ENCODE measurements at places on chromosomes 16 and 17.

DNA sequence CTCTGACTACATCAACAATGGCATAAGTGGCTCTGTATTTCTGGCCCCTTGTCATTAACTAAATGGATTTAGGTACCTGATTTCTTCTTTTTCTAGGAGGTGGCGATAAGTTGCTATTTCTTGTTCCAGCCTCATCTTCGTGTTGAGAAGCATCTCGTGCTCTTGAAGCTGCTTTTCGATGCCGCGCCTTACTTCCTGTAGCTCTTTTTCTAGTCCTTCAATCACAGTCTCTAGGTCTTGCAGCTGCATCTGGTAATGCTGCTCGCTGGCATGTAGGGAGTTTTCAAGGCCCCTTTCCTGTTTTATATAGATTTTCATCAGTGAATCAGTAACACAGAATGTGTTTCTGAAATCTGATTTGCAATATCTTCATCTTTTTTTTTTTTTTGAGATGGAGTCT is 5.1 kb downstream of the KRT222 start:
- no peak for DNase-seq

GRCh38 chr17:36506249-36506826 is 19.9 kb downstream of the ZNHIT3 start:
- DNase-seq: no peak

DNA sequence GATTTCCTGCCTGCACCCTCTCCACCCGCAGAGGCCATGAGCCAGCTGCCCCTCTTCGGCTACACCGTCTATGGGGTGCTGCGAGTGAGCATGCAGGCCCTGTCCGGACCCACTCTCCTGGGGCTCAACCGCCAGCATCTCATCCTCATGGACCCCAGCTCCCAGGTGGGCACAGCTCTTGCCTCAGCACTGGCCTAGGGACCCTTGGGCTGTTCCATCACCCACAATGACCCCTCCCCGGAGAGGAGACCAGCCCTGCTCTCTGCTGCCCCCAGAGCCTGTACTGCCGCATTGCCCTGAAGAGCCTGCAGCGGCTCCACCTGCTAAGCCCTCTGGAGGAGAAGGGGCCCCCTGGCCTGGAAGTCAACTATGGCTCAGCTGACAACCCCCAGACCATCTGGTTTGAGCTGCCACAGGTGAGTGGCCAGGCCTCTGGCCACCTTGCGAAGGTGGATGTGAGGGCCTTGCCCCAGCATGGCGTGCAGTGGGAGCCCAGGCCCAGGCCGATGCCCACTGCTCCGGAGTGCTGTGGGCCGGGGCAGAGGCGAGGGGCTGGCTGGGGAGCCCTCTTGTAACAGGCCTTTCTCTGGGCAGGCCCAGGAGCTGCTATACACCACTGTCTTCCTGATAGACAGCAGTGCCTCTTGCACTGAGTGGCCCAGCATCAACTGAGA is 7.3 kb upstream of the SMIM5 start:
- peak; percentile 38 for DNase-seq

- DNase-seq: no peak
Observed at GRCh38 chr17:10633738-10634379, 23.2 kb downstream of the MYH3 start.

GRCh38 chr17:72467841-72468653 is 347.2 kb downstream of the SOX9 start:
- DNase-seq: peak; percentile 21

DNA sequence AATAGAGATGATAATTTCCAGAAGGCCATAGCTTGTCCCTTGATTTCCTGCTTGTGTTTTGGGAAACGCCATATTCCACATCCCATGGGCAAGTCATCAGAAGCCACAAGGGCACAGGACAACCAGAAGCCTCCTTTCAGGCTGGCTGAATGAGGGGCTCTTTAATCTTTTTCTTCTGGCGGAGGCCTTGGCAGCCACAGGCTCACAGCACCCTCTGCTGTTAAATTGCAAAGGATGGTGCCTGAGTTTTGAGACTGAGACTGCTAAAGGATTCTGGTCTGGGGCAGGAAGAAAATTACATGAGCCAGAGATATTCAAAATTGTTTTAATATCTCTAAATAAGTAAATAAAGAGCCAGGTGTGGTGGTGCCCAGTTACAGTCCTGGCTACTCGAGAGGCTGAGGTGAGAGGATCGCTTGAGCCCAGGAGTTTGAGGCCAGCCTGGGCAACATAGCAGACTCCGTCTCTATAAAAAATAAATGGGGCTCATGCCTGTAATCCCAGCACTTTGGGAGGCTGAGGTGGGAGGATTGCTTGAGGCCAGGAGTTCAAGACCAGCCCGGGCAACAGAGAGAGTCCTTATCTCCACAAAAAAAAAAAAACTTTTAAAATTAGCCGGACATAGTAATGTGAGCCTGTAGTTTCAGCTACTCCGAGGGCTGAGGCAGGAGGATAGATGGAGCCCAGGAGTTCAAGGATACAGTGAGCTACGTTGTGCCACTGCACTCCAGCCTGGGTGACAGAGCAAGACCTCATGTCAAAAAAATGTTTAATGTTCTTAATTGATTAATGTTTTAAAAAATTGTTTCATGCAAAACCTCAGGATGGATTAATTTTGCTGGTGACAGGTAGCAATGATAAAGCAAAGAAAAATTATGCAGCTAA is 26.3 kb downstream of the AARSD1 start:
- DNase-seq: peak; percentile 54

GRCh38 chr17:56213031-56213430 is 59.8 kb downstream of the ANKFN1 start:
- no peak for DNase-seq

- DNase-seq: no peak
Observed at GRCh38 chr17:77889135-77889505, 69.4 kb upstream of the TNRC6C start.

- no peak for DNase-seq
Observed at GRCh38 chr16:51111759-51112158, 39.3 kb downstream of the SALL1 start.

GRCh38 chr16:67207249-67208091 is 8.5 kb downstream of the ELMO3 start:
- DNase-seq: no peak

DNA sequence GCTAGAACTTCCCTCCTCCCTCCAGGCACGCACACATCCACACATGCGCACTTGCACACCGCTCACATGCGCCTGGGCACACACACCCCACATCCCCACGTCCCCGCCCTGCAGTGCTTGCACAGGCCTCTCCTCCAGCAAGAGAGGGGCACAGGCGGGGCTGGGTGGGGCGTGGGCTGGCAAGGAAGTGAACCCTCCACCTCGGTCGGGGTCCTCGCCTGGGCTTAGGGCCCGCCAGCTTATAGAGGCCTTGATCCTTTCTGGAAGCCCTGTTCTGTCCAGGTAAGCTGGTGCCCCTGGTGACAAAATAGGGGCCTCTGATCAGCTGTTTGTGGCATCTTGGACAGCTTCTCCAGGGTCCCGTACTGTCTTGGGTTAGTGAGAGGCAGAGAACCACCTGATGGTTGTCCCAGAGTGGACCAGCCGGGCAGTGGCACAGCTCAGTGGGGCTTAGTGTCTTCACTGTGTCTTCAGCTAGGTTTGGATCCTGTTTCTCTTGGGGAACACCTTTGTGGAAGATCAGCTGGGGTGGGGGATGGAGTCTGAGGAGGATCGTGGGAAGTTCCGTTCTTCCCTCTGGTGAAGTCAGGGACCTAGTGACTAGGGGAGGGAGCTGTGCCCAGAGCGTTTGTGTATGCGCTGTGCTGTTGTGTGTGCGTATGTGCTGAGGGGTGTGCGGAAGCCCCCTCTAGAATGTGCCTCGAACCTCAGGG is 12.1 kb downstream of the TBX4 start:
- DNase-seq: no peak

GRCh38 chr17:39635614-39636176 is 1.2 kb upstream of the STARD3 start:
- no peak for DNase-seq

DNA sequence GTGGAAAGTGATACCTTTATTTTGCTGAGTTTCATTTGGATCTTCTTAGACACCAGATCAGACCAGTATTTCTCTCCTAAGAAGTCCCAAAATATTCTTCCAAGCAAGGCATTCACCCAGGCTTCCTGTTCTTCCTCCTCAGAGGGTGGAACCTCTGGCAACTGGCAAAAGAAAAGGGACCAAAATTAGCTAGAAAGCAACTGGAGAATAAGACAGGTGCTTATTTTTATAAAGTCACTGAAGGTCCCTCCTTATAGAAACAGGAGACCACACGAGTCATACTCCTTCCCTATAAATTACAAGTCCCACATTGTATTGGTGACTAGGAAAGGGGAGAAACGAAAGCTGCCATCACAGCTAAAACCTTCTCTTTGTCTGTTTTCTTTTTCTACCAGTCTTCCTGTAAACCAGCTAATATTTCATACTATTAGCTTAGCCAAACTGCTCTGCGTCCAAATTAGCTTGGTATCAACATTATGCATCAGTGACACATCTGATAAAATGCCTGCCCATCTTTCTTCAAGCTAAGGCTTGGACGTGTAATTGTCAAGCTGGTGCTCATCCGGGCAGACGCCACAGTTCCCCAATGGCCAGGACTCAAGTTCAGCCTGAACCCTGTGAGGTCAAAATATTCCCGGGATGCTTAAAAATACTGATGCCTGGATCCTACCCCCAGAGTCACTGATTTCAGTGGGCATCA is 47.5 kb upstream of the ERN1 start:
- DNase-seq: no peak

GRCh38 chr17:21013983-21014382 is 28.8 kb downstream of the USP22 start:
- DNase-seq: no peak

DNA sequence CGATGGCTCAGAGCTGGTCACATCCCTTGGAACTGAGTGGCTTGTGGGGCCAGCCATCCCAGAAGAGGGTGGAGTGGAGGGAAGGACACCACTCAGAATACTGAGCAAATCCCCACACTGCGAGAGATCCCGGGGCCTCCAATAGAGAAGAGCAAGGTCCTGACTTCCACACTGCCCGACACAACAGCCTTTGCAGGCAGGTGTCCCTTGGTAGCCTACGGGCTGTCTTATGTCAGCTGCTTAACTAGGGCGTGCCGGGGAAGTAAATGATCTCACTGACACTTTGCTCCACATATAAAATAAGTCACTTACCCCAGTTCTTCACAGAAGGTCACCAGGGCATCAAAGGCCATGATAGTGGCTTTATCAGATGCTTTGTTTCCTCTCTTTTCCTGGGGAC is 16.1 kb downstream of the RECQL5 start:
- no peak for DNase-seq

GRCh38 chr16:88721236-88721635 is 14.9 kb downstream of the CTU2 start:
- DNase-seq: no peak

DNA sequence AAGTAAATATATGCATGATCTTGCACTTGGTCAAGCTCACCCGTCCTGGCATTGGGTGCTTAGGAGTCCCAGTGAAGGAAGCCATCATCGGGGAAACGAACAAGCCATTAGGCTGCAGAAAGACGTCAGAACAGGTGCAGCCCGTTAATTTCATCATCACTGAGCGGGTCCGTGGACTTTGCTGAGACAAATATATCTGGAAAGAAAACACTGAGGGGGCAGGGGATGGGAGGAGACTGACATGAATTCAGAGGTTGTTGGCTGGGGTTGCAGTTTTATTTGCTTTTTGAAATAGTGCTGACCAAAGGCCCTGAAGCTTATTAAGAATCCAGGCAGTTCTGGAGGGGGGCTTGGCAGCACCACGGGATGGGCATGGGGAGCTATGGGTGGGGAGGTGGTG is 207.2 kb downstream of the ENGASE start:
- no peak for DNase-seq

DNA sequence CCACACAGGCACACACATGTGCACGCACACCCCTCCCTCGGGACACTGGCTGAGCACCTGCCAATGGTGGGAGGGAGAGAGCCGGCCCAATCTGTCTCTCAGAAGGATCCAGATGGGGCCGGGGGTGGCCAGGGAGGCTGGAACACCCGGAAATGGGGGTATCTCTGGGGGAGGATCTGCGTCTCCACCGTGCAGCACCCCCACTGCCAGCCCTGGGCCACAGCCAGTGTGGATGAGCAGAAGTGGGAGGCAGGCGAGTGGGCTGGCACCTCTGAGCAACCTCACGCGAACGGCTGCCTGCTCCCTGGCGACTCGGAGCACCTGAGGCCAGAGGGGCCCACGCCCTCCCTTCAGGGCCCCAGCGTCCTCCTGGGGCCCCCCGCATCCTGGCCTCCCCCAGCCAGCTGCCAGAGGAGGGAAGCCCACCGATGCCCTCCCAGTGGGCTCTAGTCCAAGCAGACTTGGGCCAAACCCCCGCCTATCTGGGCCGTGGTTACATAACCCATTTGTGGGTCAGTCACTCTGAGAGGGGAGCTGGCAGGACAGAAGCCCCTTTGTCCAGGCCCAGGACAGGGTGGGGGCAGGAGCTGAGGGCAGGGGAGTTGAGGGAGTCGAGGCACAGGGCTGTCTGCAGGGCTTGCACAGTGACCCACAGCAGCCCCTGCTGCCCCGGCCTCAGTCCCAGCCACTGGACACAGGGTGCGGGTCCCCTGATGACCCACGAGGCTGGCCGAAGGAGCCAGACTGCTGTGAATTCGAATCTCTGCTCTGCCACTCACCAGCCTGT is 5.6 kb downstream of the CASKIN1 start:
- DNase-seq: no peak

- no peak for DNase-seq
Observed at GRCh38 chr16:79628988-79629387, 28.5 kb upstream of the MAF start.

GRCh38 chr16:73142053-73142854 is 94.3 kb upstream of the ZFHX3 start:
- no peak for DNase-seq

DNA sequence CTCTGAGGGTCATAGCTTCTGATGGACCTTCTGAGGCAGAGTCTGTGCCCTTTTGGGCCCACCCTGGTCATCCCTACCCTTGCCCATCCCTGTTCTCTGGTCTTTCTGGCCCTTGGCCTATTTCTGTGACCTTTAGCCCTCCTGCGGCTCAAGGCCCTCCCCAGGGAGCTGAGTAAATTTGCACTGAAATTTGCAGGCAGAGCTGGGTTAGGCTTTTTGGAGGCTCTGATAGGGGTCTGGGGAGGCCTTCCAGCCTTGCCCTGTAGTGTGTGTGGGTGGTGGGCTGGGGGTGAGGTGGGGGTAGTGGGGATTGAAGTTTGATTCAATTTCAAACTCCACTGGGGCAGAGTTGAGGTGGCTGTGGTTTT is 17.8 kb downstream of the RARA start:
- no peak for DNase-seq

GRCh38 chr17:58730937-58731336 is 24.7 kb upstream of the PPM1E start:
- DNase-seq: no peak

- DNase-seq: no peak
Observed at GRCh38 chr16:55189682-55190636, 134.0 kb upstream of the IRX6 start.

DNA sequence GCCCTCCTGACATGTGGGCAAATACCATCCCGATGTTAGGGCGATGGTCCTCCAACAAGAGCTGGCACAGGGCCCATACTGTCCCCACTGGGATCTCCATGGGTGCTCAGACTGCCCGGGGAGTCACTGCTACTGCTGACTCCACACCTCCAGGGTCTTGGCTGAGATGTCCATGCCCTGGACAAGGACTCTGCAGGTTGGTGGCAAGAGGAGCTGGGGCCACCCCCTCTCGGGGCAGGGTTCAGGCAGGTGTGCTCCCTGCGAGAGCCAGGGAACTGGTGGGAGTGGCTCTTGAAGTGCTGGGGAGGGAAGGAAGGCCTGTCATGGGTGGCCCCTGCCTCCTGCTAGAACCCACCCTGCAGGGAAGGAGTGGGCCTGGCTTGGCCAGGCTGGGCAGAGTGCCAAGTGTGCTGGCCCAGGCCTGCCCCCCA is 6.4 kb downstream of the CASKIN2 start:
- no peak for DNase-seq

Data from NCI-H1694 treated with DMSO at 0.1 percent for 48 hours (cell line).